LNCaP clone FGC (cell line): ENCODE measurements at places on chromosomes 5 and 9.

DNA sequence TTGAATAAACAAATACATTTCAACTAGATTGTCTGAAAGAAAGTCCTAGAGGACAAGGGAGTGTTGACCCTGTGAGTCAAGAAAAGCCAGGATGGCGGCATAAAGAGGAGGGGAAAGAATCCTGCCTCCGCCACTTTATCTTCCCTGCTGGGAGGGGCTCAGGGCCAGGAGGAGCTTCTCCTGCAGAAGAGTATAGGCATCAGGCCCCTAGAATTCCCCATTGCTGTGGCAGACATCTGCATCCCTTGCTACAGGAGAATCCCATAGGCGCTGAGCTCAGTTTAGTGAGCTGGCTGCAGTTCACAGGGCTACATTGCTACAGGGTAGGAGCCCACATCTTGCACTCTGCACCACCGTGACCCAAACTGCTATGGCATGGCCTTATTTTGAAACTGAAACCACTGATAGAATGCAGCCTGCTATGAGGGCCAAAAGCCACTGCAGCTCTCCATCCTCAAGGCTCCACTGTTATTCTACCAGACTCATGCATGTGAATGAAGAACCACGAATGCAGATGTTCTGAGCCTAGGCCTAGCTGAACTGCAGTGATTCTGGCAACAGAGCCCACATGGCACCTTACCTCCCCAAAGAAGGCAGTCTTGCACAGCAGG, 941.4 kb upstream of the CTNND2 start:
- no peak for DNase-seq

DNA sequence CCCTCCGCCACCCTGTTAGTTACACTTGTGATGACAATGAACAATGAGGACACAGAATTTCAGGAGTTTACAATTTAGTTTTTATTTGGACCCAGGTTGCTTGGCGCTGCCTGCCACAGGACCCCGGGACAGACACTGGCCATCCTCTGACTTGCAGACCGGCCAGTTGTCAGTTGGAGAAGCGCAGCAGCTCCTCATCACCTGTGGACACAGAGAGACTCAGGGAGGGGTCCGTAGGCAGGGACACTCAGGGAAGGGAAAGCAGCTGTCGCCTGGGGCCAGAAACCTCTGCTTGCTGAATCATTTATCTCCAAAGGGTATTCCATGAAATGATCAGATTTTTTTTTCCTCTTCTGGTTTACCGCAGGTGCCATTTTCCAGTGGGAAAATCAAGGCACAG, 18.0 kb downstream of the AMBP start:
- no peak for DNase-seq

- DNase-seq: no peak
Measured at GRCh38 chr5:101176605-101177004, 273.5 kb upstream of the ST8SIA4 start.

GRCh38 chr9:22055090-22055489, 46.0 kb upstream of the CDKN2B start:
- DNase-seq: no peak

GRCh38 chr9:81430727-81431126, 258.6 kb downstream of the TLE1 start:
- DNase-seq: no peak

DNA sequence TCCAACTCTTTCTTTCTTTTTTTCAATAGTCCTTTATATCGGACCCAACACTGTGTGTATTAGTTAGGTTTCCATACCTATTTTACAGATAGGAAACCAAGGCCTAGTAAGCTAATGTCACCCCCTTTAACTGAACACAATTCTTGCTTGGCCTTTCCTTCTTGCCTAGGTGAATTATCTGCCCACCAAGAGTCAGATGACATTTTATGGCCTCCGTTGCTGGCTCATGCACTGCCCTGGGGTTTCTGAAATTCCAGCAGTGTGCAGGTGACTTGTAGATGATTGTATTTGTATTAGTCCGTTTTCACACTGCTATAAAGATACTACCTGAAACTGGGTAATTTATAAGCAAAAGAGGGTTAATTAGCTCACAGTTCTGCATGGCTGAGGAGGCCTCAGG, 293.8 kb downstream of the GAS1 start:
- DNase-seq: no peak

DNA sequence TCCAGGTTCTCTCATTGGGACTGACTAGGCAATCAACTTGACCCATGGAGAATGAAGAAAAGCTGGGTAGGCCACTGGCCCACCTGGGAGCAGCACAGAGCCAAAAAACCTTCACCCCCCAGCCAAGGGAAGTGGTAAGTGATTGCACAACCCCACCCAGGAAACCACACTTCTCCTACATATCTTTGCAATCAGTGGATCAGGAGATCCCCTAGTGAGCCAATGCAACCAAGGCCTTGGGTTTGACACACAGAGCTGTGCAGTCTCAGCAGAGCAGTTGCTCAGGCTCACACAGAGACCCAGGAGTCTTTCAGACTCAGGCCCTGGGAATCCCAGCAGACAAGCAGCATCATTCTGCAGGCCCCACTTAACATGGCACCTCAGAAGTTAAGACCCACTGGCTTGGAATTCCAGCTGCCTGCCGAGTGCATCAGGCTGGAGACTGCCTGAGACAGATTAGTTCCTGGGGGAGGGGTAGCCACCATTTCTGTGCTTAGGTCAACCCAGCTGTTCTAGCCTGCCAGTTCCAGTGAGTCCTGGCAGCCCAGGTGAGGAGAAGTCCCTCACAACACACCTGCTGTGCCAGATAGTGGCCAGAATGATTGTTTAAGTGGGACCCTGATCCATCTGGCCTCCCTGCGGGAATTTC, 136.4 kb downstream of the SAXO1 start:
- DNase-seq: no peak
